Stimulated activated CD4-positive, alpha-beta T cell treated with anti-CD3 and anti-CD28 coated beads, Interleukin-12 subunit alpha, Interleukin-12 subunit beta, amount 100 ng/mL, for 48 hours (primary cell): ENCODE measurements at places on chromosomes 1 and 21.

- no peak for DNase-seq
Observed at GRCh38 chr21:15210235-15210678, 145.5 kb upstream of the NRIP1 start.

DNA sequence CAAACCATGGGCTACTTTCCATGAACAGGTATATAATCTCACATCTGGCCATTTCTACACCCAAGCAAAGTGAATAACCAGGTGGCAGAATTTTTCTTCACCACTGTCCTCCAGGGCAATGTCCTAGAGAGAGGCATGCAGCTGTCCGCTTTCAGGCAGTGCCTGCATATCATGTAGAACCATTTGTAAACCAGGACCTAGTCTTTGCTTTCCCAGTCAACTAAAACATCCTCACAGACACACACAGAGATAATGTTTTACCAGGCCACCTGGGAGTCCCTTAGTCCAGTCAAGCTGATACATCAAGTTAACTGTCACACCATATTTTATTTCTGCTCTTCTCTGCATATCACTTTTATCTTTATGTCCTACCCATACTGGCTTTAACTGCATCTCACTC lies 26.2 kb downstream of the TNFSF18 start:
- no peak for DNase-seq

DNA sequence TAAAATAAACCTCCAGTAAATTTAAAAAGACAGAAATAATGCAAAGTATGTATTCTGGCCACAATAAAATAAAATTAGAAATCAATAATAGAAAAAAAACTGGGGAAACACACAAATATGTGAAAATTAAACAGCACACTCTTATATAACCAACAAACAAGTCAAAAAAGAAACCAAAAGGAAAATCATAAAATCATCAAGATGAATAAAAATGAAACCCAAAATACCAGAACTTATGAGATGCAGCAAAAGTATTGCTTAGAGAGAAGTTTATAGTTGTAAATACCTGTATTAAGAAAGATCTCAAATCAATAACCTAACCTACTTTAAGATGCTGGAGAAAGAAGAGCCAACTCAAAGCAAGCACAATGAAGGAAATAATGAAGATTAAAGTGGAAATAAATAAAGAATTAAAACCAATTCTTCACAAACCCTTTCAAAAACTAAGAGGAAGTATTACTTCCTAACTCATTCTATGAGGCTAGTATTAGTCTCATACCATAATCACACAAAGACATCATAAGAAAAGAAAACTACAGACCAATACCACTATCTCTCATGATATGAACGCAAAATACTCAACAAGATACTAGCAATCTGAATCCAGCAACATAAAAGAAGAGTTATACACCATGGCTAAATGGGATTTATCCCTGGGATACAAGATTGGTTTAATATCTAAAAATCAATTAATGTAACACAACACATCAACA lies 6.4 kb upstream of the KRTAP10-3 start:
- no peak for DNase-seq

DNA sequence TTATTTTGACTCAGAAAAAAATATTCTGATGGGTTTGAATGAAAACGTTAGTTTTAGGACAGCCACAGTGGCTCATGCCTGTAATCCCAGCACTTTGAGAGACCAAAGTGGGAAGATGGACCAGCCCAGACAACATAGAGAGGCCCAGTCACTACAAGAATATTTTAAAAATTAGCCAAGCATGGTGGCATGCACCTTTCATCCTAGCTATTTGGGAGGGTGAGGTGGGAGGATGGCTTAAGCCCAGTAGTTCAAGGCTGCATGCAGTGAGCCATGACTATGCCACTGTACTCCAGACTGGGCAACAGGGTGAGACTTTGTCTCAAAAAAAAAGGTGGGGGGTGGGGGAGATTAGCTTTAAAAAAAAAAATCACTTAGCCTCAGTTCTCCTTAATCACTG lies 127.5 kb downstream of the LBR start:
- no peak for DNase-seq
